Astrocyte of the spinal cord (primary cell): ENCODE measurements at places on chromosomes 2 and 18.

GRCh38 chr2:21498016-21498415, 374.2 kb downstream of the TDRD15 start:
- no peak for DNase-seq

DNA sequence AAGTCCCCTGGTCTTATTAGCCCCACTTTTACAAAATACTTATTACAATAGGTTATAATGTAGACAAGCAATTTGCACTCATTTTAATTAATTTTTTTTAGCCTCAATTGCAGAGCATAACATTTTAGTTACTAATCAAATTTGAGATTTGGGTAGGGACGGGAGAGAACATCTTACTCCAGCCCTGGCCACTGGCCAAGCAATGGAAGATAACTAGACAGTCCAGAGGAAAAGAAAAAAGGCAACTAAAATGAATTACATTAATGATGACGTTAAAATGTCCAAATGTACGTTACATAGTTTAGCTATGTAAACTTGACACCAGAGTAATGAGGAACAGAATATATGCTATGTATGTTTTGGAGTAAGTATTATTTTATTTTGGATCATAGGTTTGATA, 11.0 kb upstream of the CAVIN2 start:
- DNase-seq, result no peak

DNA sequence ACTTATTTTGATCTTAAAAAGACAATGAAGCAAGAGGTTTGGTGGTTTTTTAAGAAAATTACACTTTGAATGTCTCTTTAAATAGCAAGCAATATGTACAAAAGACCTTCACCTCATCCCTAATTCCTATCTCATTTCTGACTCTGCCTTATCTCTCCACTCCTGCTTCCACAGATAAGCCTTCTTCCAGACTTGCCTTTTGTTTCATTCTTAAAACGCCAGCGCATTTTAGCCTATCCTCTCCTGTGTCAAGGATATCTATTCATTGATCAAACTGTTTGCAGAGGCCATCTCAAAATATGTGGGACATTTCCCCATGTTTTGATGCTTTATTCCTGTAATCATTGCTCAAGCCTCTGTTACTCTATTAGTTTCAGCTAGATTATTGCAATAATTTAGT, 562.5 kb downstream of the PARD3B start:
- DNase-seq, result no peak

DNA sequence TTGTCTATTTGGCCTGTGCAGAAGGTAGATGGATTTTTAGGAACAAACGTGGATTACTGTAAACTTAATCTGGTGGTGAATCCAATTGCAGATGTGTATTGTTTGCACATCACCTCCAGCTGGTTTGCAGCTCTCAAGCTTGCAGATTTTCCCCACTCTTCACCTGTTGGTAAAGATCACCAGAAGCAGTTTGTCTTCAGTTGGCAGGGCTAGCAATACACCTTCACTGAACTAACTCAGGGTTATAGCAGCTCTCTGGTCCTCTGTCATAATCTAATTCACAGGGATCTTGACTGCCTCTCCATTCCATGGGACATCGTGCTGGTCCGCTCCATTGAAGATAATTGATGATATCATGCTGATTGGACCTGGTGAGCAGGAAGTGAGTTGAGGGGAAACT, 181.5 kb downstream of the VAPA start:
- DNase-seq, result no peak

GRCh38 chr2:197113275-197113711, 186.8 kb upstream of the PGAP1 start:
- DNase-seq, result peak; percentile 45

GRCh38 chr2:36430549-36430948, 75.0 kb downstream of the CRIM1 start:
- no peak for DNase-seq
